ENCODE measurements at places on chromosomes 3 and 15. TPM values are rescaled to one million over a fixed set of nuclear protein-coding genes. Genes with fewer than 3 reads are reported as not detected.

GRCh38 chr3:89867286-89867685 is 759.9 kb downstream of the EPHA3 start:
- ATAC-seq: no peak

DNA sequence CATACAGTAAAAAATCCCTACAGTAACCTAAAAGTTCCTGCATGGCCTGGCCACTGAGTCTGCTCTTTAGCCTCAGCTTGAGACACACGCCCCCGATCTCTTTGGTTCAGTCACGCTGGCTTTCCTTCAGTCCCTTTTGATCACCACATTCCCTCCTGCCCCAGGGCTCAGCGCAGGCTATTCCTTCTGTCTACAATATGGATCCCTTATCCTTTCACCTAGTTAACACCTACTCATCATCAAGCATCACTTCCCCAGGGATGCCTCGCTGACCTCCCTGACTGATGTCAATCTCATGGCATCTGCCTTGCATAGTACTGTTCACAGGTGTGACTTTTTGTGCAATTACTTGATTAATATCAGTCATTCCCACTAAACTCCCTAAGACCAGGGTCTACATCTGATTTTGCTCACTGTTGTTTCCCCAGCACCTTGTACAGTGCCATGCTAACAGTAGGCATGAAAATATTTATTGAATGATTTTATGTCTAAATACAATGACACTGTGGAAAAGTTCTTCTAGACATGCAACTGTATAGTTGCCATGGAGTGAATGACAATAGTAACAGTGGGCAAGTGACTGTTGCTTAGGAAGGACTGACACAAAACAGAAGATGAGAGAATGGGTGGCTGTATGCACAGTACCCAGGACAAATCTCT is at the start of gene SNTN:
Gene SNTN, plus strand, starts transcription at position 610 of the 660 bp plus-strand sequence. Its CDS starts 13 bp downstream, at position 623.
- ATAC-seq: no peak

DNA sequence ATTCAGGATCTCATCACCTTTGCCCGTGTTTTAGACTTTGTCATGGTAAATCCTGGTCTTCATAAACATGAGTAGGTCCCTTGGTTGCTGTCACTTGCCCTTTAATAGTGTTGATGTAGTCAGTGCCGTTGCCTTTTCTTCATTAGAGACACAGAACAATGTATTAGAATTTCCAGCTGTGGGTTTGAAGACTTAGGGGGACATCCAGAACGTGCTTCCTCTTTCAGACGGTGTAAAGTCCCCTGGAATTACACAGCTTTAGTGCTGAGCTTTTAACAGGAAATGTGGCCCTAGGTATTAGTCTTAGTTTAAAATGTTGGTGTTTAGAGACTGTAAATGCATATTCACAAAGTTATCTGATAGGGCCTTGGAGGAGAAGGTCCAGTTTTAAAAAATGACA is 8.8 kb upstream of the LRCH3 start:
- ATAC-seq: no peak

- ATAC-seq: no peak
These were observed 45.2 kb upstream of the FILIP1L start for GRCh38 chr3:100159331-100160153.

DNA sequence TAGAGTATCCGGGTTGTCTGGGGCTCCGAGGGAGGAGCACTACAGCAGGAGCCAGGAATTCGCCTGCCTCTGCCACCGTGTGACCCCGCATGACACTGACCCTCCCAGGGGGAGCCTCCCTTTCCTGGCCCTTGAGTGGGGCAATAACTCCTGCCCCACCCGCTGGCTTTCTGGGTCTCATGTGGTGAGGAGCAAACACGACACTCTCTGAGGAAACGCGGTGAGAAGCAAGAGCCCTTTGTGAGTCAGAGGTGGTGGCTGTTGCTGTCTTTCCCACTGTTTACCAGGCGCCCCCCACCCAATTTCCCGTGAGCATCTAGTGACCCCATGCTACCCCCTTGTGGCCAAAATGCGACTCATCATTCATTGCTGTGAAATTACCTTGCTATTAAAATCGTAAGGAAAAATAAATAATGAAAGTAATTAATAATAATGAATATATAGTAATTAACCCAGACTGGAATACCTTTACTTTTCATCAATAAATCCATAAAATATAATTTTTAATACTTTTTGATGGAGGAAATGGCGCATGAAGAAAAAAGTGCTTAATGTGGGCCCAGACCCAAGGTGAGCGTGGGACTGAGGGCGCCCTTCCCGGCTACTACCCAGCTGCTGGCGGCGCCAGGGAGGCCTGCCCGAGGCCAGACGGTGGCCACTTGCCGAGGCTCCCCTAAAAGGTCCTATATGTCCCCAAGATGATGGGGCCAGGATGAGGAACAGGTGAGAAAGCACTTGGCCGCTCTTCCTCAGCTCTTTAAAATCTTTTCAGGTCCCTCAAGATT is 29.3 kb downstream of the CCNL1 start:
- ATAC-seq: peak; percentile 48

GRCh38 chr3:125477701-125478100 is 42.3 kb downstream of the SNX4 start:
- ATAC-seq: no peak

NR2E3 gene
- total RNA-seq: 0.56 TPM
